Stimulated activated CD4-positive, alpha-beta T cell treated with anti-CD3 and anti-CD28 coated beads, Interleukin-4, amount 100 ng/mL, for 4 hours (primary cell): ENCODE measurements at places on chromosomes 6 and 20.

- DNase-seq, result no peak
Observed at GRCh38 chr6:129717277-129717676, 7.3 kb upstream of the ARHGAP18 start.

GRCh38 chr6:146345598-146345997, 198.0 kb upstream of the RAB32 start:
- no peak for DNase-seq

DNA sequence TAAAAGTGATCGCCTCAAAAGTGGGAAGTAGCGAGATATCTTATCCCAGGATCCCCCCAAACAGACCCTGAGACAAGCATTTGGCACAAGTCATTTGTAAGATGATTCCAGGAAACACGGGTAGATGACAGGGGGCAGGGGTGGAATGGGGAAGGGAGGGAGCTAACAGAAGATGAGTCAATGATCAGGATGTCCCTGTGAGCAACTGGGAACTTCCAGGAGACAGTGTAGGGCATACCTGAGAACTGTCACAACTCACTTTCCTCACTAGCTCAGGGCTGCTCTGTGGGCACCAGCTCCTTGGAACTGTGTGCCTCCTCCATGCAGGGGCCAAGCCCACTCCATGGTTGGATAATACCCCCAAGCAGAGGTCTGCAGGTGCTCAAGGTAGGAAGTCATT, 38.5 kb upstream of the VSX1 start:
- no peak for DNase-seq

DNA sequence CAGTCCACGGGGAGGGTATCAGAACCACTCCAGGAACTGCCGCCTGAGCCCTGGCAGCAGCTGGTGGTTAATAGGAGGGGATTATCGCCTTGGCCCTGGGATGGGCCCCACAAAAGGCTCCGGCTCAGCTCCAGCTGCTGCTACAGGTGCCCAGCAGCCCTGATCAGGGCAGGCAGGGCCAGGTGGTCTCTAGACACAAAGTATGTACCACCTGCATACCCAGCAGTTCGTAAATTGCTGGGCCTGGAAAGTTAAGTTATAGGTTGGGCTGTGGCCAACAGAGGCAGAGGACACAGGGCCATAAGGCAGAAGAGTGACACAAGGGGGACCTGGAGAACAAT, 35.1 kb downstream of the RRBP1 start:
- no peak for DNase-seq

DNA sequence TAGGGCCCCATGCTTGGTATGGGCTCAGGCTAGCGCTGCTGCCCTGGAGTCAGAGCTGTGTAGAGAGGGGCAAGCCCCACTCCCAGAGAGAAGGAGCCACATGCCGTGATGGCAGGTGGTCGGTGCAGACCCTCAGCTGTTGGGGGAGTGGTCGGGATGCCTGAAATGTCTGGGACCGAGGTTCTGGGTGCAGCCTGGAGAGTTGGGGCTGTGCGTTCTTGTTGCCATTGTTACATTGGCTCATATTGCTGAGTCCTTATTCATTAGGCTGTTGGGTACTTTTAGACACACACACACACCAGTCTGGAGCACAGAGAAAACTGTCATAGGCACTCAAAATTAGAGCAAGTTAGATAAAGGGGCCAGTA, 83.9 kb downstream of the UNC5CL start:
- DNase-seq, result no peak

- no peak for DNase-seq
Observed at GRCh38 chr6:7071405-7071804, 36.4 kb upstream of the RREB1 start.

DNA sequence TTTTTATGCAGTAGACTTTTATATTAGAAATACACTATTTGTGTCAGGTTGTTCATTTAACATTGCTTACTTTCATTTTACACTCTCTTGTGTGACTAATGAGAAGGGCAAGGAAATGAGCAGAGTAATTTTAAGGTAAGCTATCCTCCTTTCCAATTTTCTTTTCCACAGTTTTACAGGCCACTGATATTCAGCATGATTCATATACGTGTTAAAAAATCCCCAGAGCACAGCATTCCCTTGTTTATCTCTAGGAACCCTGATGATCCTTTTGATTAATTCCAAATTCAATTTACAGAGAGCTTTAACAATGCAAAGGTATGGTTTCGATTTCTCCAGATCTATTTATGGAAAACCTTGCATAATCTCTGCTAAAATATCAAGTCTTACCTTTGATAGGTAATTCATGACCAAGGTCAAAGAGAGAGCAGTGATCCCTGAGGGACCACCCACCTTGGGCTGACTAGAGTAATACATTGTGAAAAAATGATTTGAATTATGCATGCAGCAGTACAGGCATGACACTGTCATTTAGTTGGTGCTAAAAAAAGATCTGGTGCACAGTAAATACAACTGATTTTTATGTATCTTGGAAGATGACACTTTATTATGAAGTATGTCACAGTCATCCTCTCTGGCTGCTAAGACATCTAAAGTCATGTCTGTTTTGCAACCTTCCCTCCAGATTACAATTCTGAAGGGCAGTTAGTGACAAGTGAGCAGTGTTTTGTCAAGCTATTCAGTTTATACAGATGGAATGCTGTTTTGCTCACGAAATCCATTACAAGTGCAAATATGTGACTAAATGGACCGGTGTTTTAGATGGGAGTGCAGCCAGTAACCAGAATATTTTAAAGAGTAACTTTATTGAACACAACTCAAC, 736.6 kb downstream of the EPHA7 start:
- no peak for DNase-seq

- peak; percentile 6 for DNase-seq
Observed at GRCh38 chr6:8131265-8131897, 29.0 kb upstream of the EEF1E1 start.

DNA sequence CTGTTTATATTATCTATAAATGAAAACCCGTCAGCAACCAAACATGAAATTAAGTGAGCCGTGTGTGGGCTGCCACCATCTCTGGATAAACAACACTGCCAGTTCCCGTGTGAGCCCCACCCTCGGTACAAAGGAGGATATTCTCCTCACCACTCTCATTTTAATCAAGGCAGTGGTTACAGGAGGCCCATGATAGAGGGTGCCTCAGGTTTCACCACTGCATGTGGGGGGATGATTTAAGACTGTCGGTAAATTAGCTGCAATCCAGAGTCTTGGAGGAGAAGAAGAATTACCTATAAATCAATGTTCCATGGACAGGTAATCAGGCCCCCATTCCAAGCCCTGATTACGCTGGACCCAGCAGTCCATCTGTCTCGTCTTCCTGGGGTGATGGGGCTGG, 361.6 kb upstream of the SULF2 start:
- DNase-seq, result no peak

GRCh38 chr6:89640804-89641203, 2.3 kb upstream of the LYRM2 start:
- no peak for DNase-seq

DNA sequence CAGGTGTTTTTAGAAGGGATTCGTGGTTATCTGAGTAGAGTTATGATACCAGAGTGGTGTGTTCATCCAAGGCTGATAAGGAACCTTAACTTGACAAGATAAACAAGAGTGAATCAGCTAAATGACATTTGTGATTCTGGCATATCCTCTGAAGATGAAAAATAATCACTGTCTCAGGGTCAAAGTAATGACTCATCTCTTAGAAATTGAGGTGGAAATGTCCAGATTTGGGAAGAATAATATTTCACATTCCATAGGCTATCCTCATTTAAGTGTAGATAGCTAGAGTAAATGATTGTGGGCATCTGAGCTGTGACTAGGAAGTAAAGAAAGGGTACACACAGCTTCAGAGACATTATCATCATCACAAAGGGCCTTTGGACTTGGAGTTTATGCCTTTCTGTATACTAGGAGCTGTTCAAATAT, 255.7 kb downstream of the GJA1 start:
- no peak for DNase-seq

- no peak for DNase-seq
Observed at GRCh38 chr20:52041966-52042365, 149.6 kb downstream of the ZFP64 start.

- DNase-seq, result no peak
Observed at GRCh38 chr20:16747291-16747811, 807 bp upstream of the OTOR start.

GRCh38 chr6:35922139-35922554, 1.2 kb upstream of the SRPK1 start:
- no peak for DNase-seq

- DNase-seq, result no peak
Observed at GRCh38 chr20:47417245-47418068, 61.0 kb upstream of the ZMYND8 start.

DNA sequence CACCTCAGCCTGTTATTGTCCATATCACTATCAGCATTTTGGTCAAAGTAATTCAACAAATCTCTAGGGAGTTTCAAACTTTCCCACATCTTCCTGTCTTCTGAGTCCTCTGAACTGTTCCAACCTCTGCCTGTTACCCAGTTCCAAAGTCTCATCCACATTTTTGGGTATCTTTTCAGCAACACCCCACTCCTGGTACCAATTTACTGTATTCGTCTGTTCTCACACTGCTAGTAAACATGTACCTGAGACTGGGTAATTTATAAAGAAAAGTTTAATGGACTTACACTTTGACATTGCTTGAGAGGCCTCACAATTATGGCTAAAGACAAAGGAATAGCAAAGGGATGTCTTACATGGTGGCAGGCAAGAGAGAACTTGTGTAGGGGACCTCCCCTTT, 224.2 kb downstream of the ADGRB3 start:
- DNase-seq, result no peak

GRCh38 chr20:44959082-44959637, 1.0 kb downstream of the TOMM34 start:
- no peak for DNase-seq

DNA sequence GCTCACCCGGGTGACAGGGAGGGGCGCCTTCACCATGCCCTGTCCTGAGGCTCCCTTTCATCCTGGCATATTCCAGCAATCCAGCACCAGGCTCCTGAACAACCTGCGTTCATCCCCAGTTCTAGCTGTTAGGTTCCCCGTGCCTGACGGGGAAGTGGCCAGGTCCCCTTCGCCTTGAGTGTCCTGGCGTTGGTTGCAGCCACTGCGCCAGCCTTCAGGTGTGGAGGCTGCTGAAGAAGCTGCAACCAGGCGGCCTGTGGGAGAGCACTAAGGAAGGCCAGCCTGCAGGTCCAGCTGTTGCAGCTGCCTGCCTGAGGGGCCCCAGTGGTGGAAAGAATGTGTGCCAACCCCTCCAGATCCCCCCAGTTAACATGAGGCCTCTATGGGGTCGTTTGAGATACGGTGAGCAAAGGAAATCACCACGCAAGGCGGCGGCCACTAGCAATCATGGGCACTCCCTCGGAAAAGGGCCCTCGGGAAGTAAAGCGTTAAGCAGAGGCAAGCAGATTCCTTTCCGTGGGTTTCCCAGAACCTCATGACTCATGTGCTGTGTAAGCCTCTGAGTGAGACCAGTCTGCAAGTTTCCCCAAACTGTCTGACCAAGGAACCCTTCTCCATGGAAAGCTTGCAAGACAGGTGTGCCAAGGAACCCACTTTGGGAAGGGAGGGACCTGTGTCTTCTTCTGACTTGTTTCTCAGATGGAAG, 320.8 kb downstream of the TAF4 start:
- DNase-seq, result no peak

- no peak for DNase-seq
Observed at GRCh38 chr6:105993341-105994117, 92.6 kb upstream of the PRDM1 start.

DNA sequence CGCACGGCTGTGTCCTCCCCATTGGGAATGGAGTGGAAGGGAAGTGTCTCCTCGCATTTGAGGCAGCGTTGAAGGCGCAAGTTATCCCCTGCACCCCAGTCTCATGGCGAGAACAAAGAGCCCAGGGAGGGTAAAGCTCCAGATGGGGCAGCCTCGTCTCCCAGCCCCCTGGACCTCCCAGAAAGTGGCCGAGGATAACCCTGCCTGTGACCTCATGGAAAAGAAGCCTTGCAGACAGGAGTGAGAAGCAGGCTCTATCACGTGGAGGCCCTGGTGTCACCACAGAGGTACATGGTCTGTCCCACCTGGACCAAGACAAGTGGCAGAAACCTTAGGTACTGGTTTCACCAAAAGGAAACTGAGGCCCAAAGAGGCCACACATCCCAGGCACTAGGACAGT, 134.8 kb upstream of the RPS6KA2 start:
- no peak for DNase-seq

- DNase-seq, result no peak
Observed at GRCh38 chr6:91081452-91082067, 494.7 kb upstream of the MAP3K7 start.

DNA sequence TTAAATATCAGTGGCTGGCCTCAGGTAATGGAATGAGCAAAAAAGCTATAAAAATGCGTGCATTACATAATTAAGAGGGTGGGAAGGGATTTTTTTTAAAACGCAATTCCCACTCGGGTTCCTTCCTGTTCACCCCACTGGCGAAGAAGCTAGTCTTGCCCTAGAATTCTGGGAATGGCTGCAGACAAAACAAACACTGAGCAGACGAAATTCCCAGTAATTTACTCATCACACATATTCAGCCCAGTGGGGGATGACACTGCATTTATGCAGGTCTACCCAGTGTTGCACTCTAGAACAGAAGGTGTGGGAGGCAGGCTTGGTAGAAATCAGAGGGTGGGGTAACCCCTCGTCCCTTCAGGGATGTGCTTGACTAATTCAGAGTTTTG, 2695.0 kb upstream of the DEFB115 start:
- DNase-seq, result no peak

GRCh38 chr6:3484192-3484591, 27.3 kb upstream of the SLC22A23 start:
- DNase-seq, result no peak

- DNase-seq, result peak; percentile 4
Observed at GRCh38 chr6:19210849-19211590, 626.1 kb upstream of the ID4 start.

- peak; percentile 55 for DNase-seq
Observed at GRCh38 chr6:24910961-24911725, 24.6 kb downstream of the RIPOR2 start.

DNA sequence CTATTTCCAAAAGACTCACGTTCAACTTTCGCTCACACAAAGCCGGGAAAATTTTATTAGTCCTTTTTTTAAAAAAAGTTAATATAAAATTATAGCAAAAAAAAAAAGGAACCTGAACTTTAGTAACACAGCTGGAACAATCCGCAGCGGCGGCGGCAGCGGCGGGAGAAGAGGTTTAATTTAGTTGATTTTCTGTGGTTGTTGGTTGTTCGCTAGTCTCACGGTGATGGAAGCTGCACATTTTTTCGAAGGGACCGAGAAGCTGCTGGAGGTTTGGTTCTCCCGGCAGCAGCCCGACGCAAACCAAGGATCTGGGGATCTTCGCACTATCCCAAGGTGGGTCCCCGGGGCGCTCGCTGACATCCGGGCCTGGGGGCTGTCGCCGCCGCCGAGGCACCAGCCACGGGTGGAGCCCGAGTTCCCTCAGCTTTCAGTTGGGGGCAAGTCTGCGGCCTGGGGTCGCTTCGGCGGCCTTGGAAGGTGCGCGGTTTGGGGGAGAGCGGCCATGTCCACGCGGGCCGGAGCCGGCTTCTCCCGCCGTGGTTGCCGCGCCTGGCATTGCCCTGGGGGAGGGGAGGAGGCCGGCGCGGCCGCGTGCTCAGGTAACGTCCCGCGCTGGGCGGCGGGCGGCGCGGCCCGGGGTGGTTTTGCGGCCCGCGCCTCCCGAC, 429 bp downstream of the AMD1 start:
- DNase-seq, result no peak
